Activated CD8-positive, alpha-beta memory T cell treated with anti-CD3 and anti-CD28 coated beads for 1 hour (primary cell): ENCODE measurements at places on chromosomes 2 and 18.

GRCh38 chr2:171447675-171448074, 13.6 kb downstream of the DCAF17 start:
- no peak for DNase-seq

- no peak for DNase-seq
Observed at GRCh38 chr2:231988179-231988866, 26.8 kb downstream of the DIS3L2 start.

DNA sequence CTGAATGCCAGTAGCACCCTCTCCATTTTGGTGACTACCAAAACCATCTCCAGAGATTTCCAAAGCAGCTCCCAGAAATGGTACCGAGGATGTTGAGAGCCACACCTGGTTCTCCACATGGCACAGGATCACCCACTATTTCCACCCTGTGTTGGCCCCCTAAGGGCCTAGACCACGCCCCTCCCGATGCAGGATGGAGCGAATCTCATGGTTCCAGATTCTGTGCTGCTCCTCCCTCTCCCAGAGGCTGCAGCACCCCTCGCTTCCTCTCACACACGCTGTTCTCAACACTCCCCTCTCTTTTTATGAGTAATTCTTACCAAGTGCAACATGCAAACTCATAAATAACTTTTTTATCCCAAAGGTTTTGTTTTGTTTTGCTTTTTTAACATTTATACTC, 571.5 kb downstream of the STK39 start:
- DNase-seq = no peak

DNA sequence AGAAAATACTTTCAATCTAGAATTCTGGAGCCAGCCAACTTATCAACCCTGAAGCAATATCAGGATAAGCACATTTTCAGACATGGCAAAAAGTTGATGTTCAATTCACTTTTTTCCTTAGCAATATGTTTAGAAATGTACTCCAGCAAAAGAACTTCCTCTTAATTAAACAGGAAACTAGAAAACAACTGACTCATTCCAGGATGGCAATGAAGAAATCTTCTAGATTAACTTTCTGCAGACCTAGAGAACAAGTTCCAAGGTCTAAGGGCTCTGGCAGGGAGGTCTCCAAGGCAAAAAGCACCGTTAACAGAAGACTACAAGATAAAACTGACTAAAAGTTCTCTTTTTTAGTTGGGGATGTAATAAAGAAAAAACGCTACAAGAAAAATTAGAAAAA, 69.2 kb upstream of the VWC2L start:
- no peak for DNase-seq

DNA sequence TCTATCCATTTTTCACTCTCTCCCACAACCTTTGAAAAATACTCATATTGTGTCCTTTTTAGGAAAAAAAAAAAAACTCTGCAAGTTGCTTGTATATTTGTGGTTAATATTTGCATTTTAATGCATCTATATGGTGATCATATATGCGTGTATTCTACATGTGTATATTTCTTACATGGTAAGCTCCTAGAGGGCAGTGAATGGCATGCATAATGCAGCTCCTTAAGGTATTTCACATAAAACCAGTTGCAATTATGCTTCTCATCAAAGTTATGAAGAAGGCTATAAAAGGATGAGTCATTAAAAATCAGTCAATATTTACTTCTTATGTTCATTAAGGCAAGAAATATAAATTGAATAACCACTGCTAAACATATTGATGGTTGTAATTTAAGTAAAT, 100.8 kb downstream of the LRP1B start:
- no peak for DNase-seq

DNA sequence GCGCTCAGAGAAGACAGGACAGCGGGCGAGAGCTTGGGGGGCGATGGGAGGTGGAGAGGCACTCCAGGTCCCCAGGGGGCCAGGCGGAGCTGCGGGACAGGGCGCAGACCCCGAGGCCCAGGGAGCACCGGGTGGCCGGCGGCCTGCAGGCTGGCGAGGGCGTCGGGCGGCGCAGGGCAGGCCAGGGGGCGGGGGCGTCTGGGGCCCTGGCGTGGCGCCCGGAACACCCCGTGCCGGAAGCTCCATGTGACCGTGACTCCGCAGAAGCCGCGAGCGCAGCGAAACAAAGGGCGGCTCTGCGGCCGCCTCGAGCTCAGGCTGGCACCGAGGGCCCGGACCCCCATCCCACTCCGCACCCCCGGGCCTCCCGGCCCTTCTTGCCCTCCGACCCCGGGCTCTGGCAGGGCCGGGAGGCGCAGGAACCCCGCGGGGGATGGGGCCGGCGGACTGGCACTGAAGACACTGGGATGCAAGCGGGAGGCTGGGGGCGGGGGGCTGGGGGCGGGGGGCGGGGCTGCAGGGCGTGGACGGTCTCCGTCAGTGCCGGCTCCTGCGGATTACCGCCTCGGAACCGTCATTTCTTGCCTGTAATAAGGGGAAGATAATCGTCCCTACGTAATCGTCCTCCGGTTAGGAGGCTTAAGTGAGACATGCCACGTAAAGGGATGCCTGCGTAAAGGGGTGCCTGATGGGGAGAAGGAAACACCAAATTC, 19.1 kb downstream of the SH2D6 start:
- no peak for DNase-seq

GRCh38 chr2:30688956-30689401, 118.3 kb downstream of the CAPN13 start:
- no peak for DNase-seq
